ENCODE measurements at places on chromosomes 5 and 9.

GRCh38 chr9:105205787-105206495 is 38.5 kb upstream of the SLC44A1 start:
- peak; percentile 73 for DNase-seq

DNA sequence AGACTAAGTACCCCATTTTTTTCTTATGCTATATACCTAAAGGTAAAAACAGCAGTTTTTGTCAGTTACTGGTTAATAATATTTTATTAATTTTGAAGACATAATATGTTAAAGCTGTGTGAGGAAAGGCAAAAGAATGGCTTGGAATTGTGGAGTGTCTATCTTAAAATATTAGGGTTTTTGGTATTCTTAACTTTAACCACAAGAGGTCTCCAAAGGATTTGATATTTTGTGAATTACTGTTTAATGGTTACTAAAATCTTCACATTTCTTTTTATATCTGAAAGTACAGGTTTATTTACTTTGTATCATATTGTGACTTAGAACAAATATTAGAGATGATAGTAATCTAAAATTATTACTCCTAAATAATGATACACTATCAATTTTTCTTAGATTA is 32.0 kb upstream of the DHFR start:
- DNase-seq: no peak

- no peak for DNase-seq
Measured at GRCh38 chr9:133054194-133054890, 7.4 kb upstream of the CEL start.

GRCh38 chr5:9156282-9156681 is 389.6 kb downstream of the SEMA5A start:
- DNase-seq: no peak

DNA sequence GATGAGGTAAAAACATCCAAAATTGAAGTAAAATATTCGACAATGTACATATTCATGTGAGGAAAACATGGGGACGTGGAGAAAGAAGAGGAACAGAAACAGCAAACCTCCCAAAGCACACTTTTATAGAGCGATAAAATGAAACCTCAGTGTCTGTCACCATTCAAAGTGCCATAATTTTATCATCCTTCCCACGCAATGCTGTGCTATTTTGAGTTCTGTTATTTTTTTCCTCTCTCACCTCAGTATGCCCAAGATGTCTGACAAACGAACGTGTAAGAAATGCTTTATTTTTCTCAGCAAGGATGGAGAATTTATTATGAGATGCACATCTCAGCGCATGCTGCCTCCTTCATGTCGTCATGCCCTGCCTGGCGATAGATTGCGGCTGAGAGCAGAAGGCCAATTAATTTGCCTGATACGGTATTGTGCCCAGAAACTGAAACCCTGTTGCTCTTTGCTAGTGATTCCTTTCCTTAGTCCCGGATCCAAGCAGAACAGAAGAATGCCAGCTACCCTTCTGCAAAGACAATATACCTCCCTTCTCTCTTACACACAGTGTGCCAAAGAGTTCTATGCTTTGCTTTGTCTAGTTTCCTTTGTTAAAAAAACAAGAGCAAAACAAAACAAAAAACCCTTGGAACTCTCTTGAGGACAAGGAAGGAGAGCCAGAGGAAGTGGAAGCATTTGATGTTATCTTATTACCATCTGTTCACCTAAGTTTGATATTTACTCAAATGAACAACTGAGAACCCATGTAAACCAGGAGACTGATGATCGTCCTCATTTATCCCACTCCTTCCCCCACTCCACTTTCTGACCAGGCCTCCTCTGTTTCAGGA is 192.4 kb downstream of the SEMA6A start:
- no peak for DNase-seq

- DNase-seq: no peak
Measured at GRCh38 chr9:2966565-2967300, 122.8 kb upstream of the PUM3 start.

DNA sequence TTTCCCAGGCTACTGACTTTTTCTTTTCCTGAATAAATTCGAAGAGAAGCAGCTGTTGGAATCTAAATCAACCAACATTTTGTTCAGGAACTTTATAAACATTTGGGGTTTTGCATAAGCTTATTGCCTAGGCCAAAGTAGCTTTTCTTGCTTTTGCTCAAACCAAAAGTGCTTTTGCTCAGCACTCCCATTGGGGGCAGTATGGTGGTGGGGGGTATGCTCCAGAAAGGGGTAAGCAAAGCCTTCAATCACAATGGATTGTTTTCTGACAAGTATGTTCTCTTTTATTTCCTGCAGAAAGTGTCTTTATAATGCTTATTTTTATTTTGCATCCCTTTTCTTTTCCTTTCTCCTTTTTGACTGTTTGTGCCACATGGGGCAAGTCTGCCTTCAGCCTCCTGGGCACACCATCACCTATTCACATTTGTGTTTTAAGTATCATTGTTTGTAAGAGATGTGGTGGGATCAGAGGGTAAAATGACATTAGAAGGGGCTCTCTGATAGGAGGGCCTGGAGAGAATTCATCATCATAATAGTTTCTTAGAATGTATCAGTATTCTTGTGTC is 86.0 kb downstream of the PRDM6 start:
- no peak for DNase-seq

DNA sequence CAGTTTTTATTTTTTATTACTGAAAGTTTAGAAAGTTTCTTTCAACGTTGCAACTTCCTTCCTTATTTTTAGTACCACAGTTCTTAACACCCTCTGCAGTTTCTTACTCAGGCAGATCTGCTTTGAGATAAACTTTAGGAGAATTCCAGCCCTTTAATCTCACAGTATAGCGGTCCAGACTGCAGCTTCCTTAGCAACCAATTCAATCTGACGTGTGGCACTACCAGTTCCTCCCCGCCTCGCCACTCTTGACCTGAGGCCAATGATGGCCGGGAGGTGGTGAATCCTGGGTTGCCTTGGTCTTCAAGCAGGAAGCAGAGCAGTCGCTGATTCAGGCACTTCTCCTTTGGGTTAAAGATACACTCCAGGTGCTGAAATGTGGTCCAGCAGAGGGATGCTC is 334.3 kb upstream of the TRPC7 start:
- no peak for DNase-seq

DNA sequence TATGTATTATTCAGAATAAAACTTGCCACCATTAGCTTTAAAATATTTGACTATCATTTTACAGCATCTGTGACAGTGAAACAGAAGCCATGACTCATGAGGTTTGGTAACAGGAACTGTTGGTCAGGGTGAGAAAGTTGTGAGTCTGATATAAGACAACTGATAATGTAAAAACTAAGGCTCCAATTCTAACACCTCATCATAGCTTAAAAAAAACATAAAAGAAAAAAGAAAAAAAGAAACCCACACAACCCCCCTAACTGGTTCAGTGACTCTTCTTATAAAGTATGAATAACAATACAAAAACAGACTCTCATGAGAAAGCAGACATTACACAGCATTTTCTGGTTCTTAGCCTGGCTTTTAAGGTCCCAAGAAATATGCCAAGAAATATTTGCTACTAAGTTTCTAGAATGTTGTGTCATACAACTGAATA is 85.8 kb downstream of the MRPS27 start:
- DNase-seq: no peak

DNA sequence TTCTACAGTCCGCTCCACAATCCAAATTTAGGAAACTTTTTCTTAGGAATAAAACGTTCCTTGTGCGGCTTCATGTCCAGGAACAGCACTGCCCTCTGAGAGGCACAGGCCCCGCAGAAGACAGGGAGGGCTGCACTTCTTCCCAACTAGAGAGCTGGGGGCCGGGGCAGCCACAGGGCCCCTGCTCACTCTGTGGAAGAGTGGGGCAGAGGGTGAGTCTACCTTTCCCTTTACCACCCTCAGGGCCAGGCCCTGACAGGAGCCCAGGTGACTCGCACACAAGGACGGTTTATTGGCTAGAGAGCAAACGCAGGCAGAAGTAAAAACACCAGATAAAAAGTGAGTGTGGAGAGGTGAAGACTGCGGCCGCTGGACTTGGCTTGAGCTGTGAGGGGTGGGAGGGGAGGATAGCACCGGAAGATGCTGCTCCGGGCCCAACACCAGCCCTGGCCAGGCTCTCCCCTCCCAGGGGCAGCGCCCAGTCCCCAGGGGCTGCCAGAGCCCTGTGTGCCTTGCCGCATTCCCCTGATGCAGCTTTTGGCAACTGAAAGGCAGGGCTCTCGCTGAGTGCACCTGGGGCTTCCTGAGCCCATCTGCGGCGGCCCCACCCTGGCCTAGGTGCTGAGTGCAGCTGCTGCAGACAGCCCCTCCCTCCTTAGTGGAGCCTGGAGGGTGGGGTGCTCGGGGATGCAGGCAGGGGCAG is 20.2 kb downstream of the SH3GLB2 start:
- no peak for DNase-seq

- no peak for DNase-seq
Measured at GRCh38 chr9:2859776-2860379, 16.0 kb upstream of the PUM3 start.

DNA sequence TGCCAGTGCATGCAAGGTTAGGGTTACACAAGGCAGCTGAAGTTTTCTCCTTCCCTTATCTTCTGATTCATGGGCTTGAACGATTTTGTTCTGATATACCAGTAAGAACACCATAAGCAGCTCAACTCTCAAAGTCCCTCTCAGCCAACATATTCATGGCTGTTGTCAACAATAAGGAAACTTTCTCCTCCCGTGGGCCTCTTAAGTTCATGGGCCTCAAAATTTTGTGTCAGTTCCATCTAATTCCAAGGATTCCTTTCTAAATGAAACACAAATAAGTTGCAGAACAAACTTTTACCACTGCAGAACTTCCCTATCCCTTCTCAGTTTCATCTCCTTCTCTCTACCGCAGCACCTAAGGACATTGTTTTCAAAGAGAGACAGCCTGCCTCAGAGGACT is 23.6 kb upstream of the CAST start:
- DNase-seq: no peak

- no peak for DNase-seq
Measured at GRCh38 chr5:79546782-79547428, 33.0 kb upstream of the HOMER1 start.

DNA sequence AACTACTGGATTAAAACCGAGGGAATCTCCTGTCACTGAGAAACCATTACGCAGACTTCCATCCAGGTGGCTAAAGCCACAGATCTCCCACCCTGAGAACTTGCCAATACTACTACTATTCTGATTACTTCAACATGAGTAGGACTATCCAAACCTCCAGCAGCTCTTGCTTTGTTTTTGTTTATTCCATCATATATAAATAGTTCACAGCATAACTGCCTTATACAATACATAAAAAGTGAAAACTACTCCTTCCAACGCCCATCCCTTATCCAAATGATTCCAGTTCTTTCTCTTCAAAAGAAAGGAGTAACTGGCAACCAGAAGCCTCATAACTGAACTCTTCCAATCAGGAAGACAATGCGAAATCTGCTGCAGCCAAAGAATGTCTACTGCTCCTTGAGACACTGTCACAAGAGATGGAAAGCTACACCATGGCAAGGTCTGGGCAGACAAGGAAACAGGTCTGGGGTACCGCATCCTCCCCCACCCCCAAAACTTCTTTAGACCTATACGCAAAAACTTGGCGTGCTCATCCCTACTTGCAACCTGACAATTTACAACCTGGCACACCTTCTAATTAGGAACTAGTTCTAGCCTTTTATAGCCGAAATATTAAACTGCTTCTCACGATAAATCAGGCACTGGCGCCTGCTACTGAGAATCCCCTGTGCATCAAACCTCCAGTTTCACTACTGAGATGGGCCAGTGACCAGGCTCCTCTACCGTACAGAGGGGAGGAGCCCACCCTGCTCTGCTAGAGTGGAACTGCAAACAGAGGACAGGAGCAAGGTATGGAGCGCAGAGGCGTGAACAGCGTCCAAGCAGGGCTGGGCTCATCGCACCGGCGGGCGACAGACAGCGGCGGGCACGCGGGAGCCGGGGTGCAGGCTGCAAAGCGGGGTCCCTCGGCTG is 986 bp downstream of the PLPP1 start:
- no peak for DNase-seq

GRCh38 chr9:69579032-69579758 is 93.0 kb downstream of the APBA1 start:
- DNase-seq: no peak

DNA sequence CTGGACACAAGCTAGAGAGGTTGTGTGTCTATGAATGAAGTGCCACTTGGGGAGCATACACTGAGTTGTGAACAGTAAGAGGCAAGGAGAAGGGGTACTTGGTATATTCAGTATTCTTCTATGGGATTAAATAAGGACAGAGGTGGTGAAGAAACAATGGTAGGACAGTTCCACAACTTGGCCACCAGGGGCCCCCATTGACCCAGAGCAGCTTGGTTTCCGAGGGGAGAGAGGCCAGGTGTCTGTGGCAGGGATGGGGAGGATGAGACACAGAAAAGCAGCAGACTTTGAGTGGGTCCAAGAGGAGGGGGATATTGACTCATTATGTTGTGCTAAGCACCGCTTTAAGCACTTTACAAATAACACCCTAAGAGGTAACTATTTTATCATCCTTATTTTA is 220.6 kb downstream of the MELK start:
- no peak for DNase-seq

GRCh38 chr9:34169125-34169524 is 9.7 kb upstream of the UBAP1 start:
- DNase-seq: no peak

- no peak for DNase-seq
Measured at GRCh38 chr5:44891116-44891515, 82.4 kb downstream of the MRPS30 start.

GRCh38 chr9:84000186-84000585 is 19.6 kb downstream of the RMI1 start:
- no peak for DNase-seq

- DNase-seq: no peak
Measured at GRCh38 chr9:135001526-135001925, 83.8 kb upstream of the FCN1 start.

DNA sequence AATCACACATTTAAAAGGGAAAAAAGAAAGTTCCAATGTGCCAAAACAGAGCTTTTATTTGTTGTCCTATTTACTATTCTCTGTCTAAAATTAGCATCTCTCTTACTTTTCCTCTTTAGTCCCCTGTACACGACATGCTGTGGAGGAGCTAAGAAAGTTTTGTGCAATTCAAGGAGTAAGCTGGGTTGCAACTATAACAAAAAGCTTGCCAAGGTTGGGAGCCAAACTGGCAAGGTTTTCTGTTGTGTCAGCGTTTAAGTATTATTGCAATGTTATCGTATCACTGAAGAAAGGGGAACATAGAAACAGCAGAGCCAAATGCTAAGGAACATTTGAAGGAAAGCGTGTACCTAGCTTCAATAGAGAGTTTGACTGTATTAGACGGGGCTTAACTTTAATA is 680.8 kb downstream of the CETN3 start:
- DNase-seq: no peak

GRCh38 chr5:180370861-180371641 is 17.9 kb upstream of the GFPT2 start:
- DNase-seq: no peak

- no peak for DNase-seq
Measured at GRCh38 chr5:80755626-80756025, 100.8 kb upstream of the DHFR start.

DNA sequence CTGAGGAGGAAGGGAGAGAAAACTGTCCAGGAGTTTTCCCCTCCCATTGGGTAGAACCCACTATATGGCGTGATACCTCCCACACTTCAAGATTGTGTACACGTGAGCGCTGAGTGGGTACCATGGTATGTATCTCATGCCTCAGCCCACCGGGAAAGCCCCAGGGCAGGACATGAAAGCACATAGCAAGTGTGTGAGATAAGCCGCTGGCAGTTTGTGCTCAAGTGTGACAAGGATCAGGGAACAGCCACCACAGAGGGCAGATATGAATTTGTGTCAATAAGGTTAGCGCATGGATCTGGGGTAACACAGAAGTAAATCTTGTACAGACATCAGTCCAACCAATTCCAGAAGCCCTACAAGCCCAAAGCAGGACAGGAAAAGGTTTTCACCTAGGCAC is 42.6 kb upstream of the NAA35 start:
- DNase-seq: no peak

GRCh38 chr9:129362287-129363000 is 184.4 kb upstream of the IER5L start:
- no peak for DNase-seq

Data from BJ (cell line).